GM23248 (cell line): ENCODE measurements at places on chromosomes 16 and 17. TPM values are rescaled to one million over a fixed set of nuclear protein-coding genes. Genes with fewer than 3 reads are reported as not detected.

The RND2 gene
- total RNA-seq = 0.11 TPM in 1 of 2 replicates, not detected in the other

The CDRT4 gene
- total RNA-seq = 3.8 and 23.3 TPM in 2 replicates

The FBXL16 gene
- 0.54 TPM in 1 of 2 replicates, not detected in the other for total RNA-seq

The SHBG gene
- 6.1 TPM in 1 of 2 replicates, not detected in the other for total RNA-seq

The HCRT gene
- not detected in 2 replicates for total RNA-seq

The NKD1 gene
- not detected in 2 replicates for total RNA-seq

The HP gene
- not detected in 2 replicates for total RNA-seq

The ELMO3 gene
- total RNA-seq = 1.5 and 1.6 TPM in 2 replicates

The ENPP7 gene
- total RNA-seq = not detected in 2 replicates

The PTX4 gene
- total RNA-seq = not detected in 2 replicates

The TEKT5 gene
- total RNA-seq = not detected in 2 replicates

The CPNE7 gene
- 7.7 and 10.1 TPM in 2 replicates for total RNA-seq

The PYDC1 gene
- not detected in 2 replicates for total RNA-seq
